Stimulated activated CD4-positive, alpha-beta T cell treated with anti-CD3 and anti-CD28 coated beads, Interleukin-15, amount 100 ng/mL, for 1 hour (primary cell): ENCODE measurements at places on chromosomes 1 and 21.

DNA sequence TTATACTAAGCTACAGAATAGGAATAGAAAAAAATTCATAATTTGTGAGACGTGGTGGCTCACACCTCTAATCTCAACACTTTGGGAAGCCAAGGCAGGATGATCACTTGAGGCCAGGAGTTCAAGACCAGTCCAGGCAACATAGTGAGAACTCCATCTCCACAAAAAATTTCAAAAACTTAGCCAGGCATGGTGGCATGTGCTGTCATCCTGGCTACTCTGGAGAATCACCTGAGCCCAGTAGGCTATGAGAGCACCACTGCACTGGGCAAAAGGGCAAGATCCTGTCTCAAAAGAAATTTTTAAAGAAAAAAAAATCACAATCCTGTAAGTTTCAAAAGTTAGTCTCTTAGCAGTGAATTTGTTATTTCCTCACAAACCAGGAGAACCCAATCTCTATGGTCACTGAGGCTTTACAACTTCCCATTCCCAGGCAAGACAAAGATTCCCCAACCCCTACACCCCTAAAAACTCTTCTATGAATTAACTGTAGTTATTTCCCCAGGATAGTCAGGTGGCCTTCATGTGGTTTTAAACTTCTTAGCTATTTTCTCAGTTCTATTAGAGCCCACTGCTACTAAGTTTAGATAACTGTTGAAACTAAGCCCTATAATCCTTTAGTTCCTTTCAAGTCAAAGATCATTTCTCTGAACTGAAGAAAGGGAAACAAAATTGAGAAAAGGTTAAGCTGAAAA lies 74.5 kb downstream of the FOXJ3 start:
- no peak for DNase-seq

GRCh38 chr1:83060651-83061390 lies 938.1 kb downstream of the TTLL7 start:
- DNase-seq, result no peak

DNA sequence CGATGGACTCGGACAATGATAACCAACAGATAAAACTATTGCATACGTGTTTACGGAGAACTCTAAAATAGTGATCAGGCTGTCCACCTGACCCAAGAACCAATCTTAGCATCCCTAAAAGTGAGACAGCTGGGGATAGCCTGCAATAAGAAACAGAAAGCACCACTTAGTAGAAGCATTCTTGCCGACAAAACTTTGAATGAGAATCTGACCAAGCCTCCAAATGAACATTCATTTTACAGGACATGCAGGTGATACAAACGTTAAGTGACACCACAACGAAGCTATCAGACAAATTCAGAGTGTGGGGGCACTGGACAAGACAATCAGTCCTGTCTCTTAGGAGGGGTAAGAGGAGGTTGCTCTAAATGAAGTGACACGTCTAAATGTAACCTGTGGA lies 1.2 kb downstream of the PSMG1 start:
- no peak for DNase-seq

DNA sequence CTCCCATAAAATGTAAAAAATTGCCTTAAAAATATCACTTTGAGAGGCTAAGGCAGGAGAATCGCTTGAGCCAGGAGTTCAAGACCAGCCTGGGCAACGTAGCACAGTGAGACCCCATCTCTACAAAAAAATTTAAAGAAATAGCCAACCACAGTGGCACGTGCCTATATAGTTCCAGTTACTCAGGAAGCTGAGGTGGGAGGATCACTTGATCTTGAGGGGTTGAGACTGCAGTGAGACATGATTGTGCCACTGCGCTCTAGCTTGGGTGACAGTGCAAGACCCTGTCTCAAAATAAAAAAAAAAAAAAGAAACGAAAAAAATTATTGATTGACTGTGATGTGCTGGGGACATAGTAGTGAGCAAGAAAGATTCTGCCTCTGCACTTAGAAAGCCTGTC lies 38.4 kb downstream of the PKN2 start:
- DNase-seq, result no peak

DNA sequence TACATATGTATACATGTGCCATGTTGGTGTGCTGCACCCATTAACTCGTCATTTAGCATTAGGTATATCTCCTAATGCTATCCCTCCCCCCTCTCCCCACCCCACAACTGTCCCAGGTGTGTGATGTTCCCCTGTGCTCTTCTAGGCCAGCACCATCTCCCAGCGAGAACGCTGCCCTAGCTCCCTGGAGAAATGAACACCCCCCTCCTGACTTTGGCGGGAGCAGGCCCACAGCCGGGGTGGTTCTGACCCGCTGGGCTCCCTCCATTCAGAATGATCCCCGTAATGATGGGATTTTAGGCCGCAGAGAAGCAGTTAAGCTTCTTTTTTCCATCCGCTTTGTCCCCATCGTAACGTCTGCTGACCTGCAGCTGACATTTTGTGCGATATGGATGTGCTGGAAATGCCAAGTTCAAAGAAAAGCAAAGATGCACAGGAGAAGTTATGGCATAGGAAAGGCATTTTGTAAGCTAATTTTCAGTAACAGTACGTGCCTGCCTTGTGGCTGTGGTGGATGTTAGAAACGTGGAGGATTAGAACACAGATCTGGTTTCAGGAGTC lies 39.3 kb downstream of the ELK4 start:
- DNase-seq, result no peak

DNA sequence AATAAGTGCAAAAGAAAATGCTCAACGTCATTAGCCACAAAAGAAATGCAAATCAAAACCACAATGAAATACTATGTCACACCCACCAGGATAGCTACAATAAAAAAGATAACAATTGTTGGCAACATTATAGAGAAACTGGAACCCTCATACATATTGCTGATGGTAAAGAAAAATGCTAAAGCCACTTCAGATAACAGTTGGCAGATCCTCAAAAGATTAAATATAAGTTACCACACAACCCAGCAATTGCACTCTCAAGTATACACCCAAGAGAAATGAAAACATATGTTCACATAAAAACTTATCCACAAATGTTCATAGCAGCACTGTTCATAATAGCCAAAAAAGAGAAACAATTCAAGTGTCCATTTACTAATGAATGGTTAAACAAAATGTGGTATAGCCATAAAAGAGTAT lies 20.7 kb downstream of the TRIM33 start:
- no peak for DNase-seq

DNA sequence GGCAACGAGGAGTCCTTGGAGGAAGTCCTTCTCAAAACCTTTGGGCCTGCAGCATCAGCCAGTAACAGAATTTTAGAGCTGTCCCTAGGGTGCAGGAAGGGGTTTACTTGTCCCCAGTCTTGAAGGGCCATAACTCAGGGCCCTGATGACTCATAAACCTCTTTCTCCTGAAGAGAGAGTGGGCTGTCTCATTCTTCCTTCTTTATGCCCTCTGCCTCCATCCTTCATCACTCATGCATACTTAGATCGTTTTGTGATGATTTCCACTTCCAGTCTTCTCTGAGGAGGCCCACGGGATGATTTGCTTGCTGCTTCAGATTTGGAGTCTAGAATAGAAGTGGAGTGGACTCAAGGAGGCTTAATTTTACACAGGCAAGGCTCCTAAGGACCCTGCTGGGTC lies 60.2 kb downstream of the NDUFS5 start:
- no peak for DNase-seq

- no peak for DNase-seq
Measured at GRCh38 chr1:203081465-203082230, 4.2 kb downstream of the MYOG start.

- no peak for DNase-seq
Measured at GRCh38 chr21:39675993-39676661, 63.4 kb downstream of the B3GALT5 start.

GRCh38 chr1:226475142-226475511 lies 67.2 kb upstream of the PARP1 start:
- no peak for DNase-seq

DNA sequence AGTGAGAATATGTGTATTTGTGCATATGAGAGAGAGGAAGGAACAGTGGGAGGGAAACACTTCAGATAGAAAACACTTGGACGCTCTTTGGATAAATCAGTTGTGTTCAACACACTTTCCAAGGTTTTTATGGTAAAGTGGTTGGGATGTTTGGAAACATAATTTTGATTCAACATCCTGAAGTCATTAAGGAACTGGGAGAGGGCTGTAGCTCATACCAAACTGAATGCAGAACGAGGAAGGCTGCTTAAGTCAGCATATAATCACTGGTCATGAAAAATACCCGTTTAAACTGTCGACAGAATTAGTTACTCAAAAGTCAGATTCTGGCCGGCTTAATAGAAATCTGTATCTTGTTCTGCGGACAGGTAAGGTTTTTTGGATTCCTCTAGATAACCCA lies 14.9 kb downstream of the LIX1L start:
- DNase-seq, result no peak

- no peak for DNase-seq
Measured at GRCh38 chr1:5466487-5466886, 525.7 kb downstream of the NPHP4 start.

GRCh38 chr1:62103846-62104245 lies 90.8 kb upstream of the L1TD1 start:
- no peak for DNase-seq

DNA sequence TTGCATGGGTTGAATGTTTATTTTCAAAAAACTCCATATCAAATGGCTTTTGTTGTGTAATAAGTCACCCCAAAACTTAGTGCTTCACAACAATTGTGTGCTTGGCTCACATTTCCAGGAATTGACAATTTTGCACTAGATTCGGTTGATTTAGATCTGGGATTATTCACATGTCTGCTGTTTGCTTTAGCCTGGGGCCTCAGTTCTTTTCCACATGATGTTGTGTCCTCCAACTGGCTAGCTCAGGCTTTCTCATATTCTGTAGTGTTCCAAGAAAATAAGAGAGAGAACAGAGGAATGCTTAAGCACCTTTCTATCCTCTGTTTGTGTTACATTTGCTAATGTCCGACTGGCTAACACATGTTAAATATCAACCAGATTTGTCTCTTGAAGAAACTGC lies 281.5 kb upstream of the ADGRL4 start:
- DNase-seq, result no peak

DNA sequence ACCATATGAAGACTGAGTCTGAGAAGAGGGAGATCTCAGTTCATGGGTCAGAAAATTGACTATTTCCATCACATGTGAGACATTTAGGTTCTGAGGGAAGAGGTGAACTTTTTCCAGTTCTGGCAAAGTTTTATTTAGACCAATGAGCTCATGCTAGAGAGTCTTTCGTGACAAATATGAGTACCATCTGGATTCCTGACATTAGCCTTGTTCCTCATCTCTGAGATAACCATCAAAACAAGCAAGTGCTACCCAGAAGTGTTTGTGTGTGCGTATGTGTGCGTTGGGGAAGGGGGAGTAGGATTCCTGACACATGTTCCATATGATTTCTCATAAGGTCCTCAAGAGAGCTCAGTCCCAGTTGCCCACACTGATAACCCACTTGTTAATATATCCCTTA lies 120.6 kb downstream of the FASLG start:
- DNase-seq, result no peak

DNA sequence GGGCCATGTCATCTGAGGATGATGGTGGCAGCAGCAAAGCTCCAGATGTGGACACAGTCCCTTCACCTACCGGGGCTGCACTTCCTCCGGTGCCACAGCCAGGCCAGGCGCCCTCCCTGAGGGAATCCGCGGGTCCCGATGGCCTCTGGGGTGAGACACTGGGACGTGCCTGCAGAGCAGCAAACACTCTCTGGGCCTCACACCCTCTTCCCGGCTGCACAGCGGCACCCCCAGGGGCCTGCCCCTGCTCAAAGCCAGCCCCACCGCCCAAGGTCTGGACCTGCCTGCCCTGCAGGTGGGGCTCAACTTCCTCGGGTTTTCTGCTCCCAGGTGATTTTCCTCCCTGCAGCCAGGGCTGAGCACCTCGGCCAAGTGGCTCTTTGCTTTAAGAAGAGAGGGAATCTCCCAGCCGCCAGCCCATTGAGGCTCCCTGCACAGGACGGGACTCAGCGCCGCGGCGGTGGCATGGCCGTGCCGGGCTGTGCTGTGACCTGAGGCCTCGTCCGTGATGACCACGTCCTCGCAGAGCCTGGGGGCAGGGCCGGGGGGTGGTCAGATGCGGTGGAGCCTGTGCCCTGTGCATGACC lies 21.3 kb upstream of the COL18A1 start:
- no peak for DNase-seq

GRCh38 chr1:150562446-150563339 lies 13.5 kb downstream of the ADAMTSL4 start:
- DNase-seq, result peak; percentile 52

DNA sequence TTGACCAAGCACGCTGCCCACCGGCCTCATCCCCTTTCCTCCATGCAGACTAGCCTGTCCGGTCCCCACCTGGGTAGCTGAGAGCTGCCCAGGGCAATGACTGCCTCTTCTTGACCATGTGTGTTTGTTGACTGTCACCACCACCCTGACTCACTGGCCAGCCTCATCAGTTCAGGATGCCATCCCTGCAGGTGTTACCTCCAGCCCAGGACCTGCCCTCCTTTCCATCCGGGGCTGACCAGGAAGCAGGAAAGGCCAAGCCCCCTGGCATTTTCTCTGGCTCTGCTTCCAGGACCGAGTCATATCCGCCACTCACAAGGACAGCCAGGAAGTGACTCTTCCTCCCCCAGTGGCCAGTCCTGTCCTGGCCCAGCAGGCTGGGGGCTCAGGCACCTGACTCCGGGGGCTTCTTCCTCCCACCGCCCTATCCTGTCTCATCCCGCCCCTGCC lies 17.1 kb downstream of the EPHA2 start:
- no peak for DNase-seq

- no peak for DNase-seq
Measured at GRCh38 chr1:62417351-62417999, 19.4 kb upstream of the USP1 start.

DNA sequence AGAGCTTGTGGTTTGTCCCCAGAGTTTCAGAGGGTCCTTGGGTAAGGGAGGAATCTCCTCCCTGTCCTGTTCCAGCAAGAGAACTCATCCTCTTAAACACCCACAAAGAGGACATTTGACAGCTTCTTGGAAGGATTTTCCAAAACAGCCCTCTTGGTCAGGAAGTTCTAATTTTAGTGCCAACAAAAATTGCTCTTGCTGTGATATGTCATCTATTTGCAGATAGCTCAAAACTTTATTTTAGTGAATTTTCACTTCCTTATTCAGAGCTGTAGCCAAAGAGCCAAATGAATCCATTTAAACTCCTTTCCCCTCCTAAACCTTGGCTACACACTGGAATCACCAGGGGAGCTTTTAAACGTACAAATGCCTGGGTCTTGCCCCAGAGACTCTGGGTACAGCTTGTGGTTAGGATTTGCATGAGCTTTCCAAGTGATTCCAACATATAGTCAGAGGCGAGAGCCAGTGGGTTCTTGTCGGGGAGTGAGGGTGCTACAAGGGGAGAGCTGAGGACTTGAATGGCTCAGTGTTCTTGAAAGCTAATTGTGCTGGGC lies 11.8 kb upstream of the RASSF5 start:
- no peak for DNase-seq

DNA sequence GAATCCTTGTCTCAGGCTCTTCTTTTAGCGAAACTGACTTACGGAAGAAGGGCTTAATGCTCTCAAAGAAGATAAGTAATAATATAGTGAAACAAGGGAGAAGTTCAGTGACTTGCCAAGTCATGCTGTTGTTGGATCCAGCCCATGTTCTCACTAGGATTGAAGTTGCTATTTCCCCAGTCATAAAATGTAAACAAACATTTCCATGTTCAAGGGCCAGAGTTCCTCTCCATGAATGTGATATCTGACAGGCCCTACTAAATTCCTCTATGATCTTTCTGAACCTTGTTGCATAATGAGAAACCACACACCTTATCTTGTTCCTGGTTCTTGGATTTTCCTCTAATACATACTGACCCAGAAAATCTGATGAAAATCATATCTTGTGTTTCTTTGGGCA lies 876.5 kb upstream of the B3GALT2 start:
- no peak for DNase-seq
